Lower lobe of right lung (tissue), 2 donors: ENCODE measurements at places on chromosomes 2 and 18. TPM values are rescaled to one million over a fixed set of nuclear protein-coding genes. Genes with fewer than 3 reads are reported as not detected.

DNA sequence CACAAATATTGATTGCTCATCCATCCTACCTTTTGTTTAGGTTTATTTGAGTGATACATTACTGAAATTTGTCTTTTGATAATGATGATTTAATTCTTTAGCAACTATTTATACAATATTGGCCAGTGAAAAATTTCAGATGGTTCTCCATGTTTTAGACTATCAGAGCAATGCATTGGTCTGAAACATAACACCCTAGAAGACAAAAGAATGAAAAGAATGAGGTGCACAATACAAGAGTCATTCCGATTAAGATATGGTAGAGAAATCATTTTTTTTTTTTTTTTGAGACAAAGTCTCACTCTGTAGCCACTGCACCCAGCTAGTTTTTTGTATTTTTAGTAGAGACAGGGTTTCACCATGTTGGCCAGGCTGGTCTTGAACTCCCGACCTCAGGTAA is 197.4 kb upstream of the FAM98A start:
- DNase-seq: no peak

The SPP2 gene
- total RNA-seq: not detected

DNA sequence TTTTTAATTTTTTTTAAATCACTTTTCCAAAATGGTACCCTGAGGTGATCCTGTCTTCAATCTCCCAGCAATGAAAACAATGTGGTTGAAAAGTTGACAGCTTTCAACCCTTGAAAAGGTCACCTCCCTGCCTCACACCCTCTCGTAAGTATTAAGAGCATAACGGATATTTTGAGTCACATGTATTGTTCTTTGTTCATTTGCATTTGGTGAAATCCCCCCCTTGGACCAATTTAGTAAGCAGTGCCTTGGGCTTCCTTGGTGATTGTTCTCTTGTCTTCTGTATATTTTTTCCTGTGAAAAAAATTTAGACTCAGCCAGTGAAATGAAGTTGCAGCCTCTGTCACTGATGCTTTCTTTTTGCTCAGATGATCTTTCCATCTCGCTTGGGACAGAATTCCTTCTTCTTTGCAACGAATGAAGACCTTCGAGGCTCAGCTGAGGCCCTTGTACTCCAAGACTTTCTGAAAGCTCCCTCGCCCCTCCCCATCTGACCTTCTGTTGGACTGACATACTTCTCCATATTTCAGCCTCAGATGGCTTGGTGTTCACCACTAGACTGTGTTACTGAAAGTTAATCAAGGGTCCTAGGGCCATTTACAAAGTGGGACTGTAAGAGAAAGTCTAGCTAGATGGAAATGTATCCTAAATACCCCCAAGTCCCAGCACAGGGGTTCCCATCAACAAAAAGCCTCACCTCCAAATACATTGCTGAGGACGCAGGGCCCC is 158.4 kb downstream of the BCL2 start:
- no peak for DNase-seq

The LYG2 gene
- total RNA-seq: not detected

- DNase-seq: no peak
These were observed 112.4 kb upstream of the ID2 start for GRCh38 chr2:8569332-8569930.

- no peak for DNase-seq
These were observed 224.3 kb upstream of the SMAD7 start for GRCh38 chr18:49175071-49175470.
